MCF 10A (cell line): ENCODE measurements at places on chromosomes 3 and 15. TPM values are rescaled to one million over a fixed set of nuclear protein-coding genes. Genes with fewer than 3 reads are reported as not detected.

CPLX3 gene
- not detected in 2 replicates for total RNA-seq

DET1 gene
- total RNA-seq: 5.1 and 7.6 TPM in 2 replicates

GHRL gene
- not detected in 2 replicates for total RNA-seq

PLSCR2 gene
- total RNA-seq: not detected in 2 replicates

TNFAIP8L3 gene
- total RNA-seq: 2.6 and 4.2 TPM in 2 replicates

RAB6B gene
- 0.96 and 1.1 TPM in 2 replicates for total RNA-seq

MRAS gene
- total RNA-seq: 5.2 and 7.0 TPM in 2 replicates

ARRDC4 gene
- total RNA-seq: 36.0 and 39.8 TPM in 2 replicates

SLC27A2 gene
- total RNA-seq: 0.64 and 0.84 TPM in 2 replicates

USP50 gene
- not detected in 2 replicates for total RNA-seq

SPATA12 gene
- total RNA-seq: 0.12 TPM in 1 of 2 replicates, not detected in the other

PPP1R14D gene
- not detected in 2 replicates for total RNA-seq

OR5K2 gene
- not detected in 2 replicates for total RNA-seq

GOLGA8G gene
- 0.09 TPM in 1 of 2 replicates, not detected in the other for total RNA-seq

LYZL4 gene
- not detected in 2 replicates for total RNA-seq

DPPA2 gene
- not detected in 2 replicates for total RNA-seq

EFCC1 gene
- total RNA-seq: not detected in 2 replicates

TGM4 gene
- total RNA-seq: 1.1 and 2.5 TPM in 2 replicates

DNAJA4 gene
- total RNA-seq: not detected in 2 replicates

TMEM158 gene
- 1.4 and 1.9 TPM in 2 replicates for total RNA-seq

EEF1AKMT4 gene
- 4.9 and 10.1 TPM in 2 replicates for total RNA-seq

GPR15 gene
- total RNA-seq: not detected in 2 replicates

LRRIQ4 gene
- total RNA-seq: not detected in 2 replicates

PRICKLE2 gene
- 9.6 and 11.4 TPM in 2 replicates for total RNA-seq

IGSF10 gene
- not detected in 2 replicates for total RNA-seq

FSIP1 gene
- total RNA-seq: 2.2 and 3.2 TPM in 2 replicates

AADAC gene
- not detected in 2 replicates for total RNA-seq

PRRT3 gene
- total RNA-seq: 0.83 and 1.3 TPM in 2 replicates

GALNT15 gene
- total RNA-seq: 3.0 and 10.2 TPM in 2 replicates

ESYT3 gene
- total RNA-seq: 0.44 and 1.0 TPM in 2 replicates

CTXN2 gene
- not detected in 2 replicates for total RNA-seq

PODXL2 gene
- 10.1 and 10.4 TPM in 2 replicates for total RNA-seq

CFAP100 gene
- not detected in 2 replicates for total RNA-seq

TSC22D2 gene
- 31.2 and 36.2 TPM in 2 replicates for total RNA-seq

OPA1 gene
- 62.5 and 73.4 TPM in 2 replicates for total RNA-seq

CD200R1 gene
- total RNA-seq: not detected in 2 replicates

SCG5 gene
- total RNA-seq: 4.0 and 7.4 TPM in 2 replicates

CLSTN2 gene
- total RNA-seq: not detected in 2 replicates

LSAMP gene
- not detected in 2 replicates for total RNA-seq

CHDH gene
- total RNA-seq: 0.49 and 0.56 TPM in 2 replicates

FBXW12 gene
- total RNA-seq: not detected in 2 replicates

ISLR gene
- not detected in 2 replicates for total RNA-seq

PIGZ gene
- total RNA-seq: 5.2 and 7.1 TPM in 2 replicates

SIDT1 gene
- 0.22 and 0.28 TPM in 2 replicates for total RNA-seq

AQP9 gene
- total RNA-seq: 0.09 TPM in 1 of 2 replicates, not detected in the other

CAPN3 gene
- 4.7 and 7.5 TPM in 2 replicates for total RNA-seq

OSTN gene
- total RNA-seq: not detected in 2 replicates

ARGFX gene
- not detected in 2 replicates for total RNA-seq

CFAP91 gene
- total RNA-seq: not detected in 2 replicates

GOLGA8O gene
- total RNA-seq: 0.76 and 2.6 TPM in 2 replicates

APH1B gene
- 5.2 and 8.2 TPM in 2 replicates for total RNA-seq

CADPS gene
- not detected in 2 replicates for total RNA-seq

INKA1 gene
- total RNA-seq: 4.8 and 7.4 TPM in 2 replicates

GRK7 gene
- not detected in 2 replicates for total RNA-seq

TTLL13 gene
- 0.47 TPM in 1 of 2 replicates, not detected in the other for total RNA-seq

CILP gene
- not detected in 2 replicates for total RNA-seq

MEGF11 gene
- 0.09 and 0.39 TPM in 2 replicates for total RNA-seq

HHATL gene
- not detected in 2 replicates for total RNA-seq

ADAMTS17 gene
- total RNA-seq: 4.0 and 7.7 TPM in 2 replicates
